Stimulated activated CD4-positive, alpha-beta T cell treated with anti-CD3 and anti-CD28 coated beads, Interleukin-4, amount 100 ng/mL, for 1 hour (primary cell): ENCODE measurements at places on chromosomes 6 and 20.

- DNase-seq, result no peak
Observed at GRCh38 chr20:17678295-17678694, 3.7 kb downstream of the RRBP1 start.

DNA sequence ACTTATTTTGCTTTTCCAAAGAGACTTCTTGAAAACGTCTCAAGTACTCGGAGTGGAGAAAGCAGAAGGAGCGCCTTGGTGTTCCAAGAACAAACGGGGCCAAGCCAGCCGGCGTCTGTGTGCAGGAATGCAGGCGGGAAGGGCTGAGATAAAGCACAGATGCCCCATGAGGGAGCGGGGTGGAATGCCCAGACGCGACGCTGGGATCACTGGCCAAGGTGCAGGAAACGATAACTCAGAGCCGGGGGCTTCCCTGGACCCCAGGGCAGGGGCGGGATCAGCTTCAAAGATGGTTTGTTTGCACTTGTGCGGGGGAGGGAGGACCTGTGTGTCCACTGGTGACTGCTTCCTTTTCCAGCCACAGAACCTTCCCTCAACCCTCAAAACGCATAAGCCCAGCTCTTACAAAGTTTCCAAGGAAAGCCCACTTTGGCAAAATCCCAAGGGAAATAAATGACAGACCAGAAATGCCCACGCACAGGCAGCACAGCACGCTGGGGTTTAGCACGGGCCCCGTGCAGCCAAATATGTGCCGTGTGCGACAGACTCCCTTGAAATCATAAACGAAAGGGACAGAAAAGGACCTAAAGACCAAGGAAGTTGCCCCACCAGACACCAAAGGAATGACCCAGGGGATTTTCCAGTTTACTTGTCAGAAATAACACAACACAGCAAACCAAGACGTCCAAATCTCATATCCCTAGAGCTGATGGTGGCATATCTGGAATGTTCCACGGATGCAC, 113.9 kb downstream of the NFATC2 start:
- DNase-seq, result no peak

- DNase-seq, result no peak
Observed at GRCh38 chr6:134009876-134010275, 42.5 kb downstream of the SLC2A12 start.

GRCh38 chr6:89925826-89926225, 31.6 kb downstream of the GJA10 start:
- DNase-seq, result no peak

DNA sequence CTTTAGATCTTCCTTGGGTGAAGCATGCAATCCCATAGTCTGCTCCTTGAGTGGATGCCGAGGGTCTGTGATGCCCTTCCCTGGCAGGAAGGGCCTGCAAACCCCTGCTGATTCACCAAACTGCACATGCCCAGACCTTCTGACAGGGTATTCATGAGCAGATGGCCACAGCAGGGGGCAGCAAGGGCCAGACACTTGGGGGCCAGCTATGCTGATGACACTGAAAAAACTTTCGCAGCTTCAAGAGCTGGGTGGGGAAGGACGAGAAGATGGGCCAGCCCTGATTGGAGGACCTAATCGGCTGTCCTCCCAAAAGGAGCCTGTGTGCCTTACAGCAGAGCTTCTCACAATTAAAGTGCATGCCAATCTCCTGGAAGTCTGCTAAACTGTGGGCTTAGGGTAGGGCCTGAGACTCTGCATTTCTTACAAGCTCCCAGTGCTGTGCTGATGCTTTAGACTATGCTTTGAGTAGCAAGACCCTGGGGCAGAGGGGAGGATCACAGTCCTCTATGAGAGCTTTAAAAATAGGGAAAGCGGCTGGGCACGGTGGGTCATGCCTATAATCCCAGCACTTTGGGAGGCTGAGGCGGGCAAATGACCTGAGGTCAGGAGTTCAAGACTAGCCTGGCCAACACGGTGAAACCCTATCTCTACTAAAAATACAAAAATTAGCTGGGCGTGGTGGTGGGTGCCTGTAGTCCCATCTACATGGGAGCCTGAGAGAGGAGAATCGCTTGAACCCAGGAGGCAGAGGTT, 15.2 kb upstream of the GDAP1L1 start:
- no peak for DNase-seq

- DNase-seq, result no peak
Observed at GRCh38 chr20:59629141-59630045, 25.1 kb downstream of the PHACTR3 start.

DNA sequence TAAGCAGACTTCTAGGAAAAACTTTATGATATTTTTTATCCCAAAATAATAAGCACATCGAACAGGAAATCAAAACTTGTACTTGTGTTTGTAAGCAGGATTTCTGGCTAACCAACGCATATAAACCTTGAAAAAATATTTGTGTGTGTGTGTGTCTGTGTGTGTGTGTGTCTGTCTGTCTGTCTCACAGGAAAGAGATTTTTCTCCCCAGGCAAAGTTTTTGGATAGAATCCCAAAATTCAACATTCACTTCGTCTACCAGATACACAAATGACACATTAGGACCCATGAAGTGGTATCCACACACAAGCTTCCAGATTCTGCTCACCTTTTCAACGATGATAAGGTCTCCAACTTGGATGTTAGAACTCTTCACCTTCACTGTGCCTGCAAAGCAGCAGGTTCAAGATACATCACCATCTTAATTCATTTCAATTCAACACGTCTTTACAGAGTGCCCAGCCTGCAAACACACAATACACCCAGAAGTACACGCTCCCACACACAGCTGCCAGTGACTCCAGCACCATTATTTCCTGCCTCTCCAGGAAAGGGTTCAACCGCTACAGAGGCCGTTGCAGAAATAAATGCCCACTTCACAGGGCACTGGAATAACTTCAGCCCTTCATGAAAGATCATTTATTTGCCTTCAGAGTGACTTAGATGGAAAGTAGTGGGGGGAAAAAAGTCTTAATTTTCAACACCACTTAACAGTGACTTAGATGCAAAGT, 70.9 kb downstream of the ATP9A start:
- DNase-seq, result no peak

DNA sequence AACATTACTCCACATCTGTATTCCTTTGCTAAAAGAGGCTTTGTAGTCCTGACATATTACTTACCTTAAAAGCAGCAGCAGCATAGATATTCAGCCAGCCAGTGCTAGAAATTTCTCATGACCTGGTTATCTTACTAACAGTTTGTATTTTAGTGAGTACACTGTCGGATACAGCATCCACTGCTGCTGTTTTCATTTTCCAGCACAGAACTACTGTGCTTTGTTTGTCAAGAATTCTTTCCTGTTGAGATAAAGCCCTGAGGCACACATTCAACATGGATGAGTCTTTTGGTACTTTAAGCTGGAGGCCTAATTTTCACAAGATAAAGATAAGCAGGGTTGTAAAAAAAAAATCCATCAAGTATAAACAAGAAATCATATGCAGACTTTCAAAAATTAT, 311.2 kb upstream of the OPRM1 start:
- no peak for DNase-seq

DNA sequence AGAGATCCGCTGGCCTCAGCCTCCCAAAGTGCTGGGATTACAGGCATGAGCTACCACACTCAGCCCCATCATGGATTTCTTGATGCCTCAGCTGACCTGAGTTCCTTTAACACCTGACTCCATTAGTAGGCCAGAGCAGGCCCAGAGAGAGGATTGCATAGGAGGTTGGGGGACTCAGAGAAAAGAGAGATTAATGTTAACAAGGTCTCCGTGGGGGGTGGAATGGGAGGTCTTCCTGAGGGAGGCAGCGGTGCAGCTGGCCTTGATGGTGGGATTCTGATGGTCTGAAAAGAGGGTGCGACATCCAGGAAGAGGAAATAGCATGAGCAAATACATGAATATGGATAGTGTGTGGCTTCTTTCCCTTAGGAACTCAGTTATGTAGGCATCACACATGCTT, 9.9 kb downstream of the SGK2 start:
- no peak for DNase-seq

DNA sequence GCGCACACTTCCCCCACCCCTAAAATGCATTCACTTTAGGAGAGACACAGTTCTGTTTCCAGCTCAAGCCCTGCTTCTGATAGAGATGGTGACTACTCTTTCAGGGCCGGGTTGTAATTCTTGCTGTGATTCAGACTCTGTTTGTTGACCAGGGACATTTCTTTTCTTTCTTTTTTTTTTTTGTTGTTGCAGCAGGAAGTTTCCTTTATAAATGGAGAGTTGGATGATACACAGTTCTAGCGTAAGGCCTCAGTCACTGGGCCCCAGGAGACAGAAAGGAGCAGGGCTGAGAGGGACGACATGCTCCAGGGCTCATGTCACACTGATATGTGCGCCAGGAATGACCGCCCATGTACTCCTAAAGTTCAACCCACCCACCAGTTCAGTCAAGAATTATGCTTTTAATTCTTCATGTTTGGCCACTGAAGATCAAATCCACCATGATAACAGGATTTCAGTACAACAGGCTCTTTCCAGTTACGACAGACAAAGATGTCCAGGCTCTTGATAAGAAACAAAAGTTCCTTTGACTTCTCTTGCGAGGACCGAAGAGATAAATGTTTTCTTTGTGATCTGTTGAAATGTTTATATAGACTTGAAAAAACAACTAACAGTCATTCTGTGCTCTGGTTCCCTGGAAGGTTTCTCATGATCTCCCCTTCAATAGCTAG, 142.5 kb downstream of the CD164 start:
- no peak for DNase-seq

DNA sequence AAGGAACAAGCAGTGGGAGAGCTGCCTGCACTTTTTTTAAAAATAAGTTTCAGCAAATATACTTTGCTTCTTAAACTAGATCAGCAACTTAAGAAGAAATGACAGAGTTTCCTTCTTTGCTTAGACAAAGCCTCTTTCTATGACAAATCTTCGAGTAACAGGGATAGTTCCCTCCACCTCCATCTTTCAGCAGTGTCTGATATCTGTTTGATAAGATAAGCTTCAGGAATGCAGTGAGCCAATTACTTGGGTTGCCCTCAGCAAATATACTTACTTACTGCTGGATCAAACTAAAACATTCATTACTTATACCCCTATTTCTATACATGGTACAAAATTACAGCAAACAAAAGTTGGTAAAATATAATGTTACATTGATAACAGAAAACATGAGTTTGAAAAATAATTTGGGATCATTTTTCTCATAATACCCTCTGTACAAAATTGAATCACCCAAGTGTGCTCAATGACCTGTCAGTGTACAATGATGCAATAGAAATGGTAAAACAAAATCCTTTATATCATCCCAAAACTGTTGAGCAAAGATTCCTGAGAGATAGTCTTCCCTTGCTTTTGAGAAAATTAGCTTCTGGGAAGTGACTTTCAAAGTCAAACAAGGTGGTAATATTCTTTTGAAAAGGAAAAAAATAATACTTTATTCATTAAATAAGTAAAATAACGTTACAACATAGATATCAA, 24.5 kb downstream of the FRK start:
- no peak for DNase-seq

DNA sequence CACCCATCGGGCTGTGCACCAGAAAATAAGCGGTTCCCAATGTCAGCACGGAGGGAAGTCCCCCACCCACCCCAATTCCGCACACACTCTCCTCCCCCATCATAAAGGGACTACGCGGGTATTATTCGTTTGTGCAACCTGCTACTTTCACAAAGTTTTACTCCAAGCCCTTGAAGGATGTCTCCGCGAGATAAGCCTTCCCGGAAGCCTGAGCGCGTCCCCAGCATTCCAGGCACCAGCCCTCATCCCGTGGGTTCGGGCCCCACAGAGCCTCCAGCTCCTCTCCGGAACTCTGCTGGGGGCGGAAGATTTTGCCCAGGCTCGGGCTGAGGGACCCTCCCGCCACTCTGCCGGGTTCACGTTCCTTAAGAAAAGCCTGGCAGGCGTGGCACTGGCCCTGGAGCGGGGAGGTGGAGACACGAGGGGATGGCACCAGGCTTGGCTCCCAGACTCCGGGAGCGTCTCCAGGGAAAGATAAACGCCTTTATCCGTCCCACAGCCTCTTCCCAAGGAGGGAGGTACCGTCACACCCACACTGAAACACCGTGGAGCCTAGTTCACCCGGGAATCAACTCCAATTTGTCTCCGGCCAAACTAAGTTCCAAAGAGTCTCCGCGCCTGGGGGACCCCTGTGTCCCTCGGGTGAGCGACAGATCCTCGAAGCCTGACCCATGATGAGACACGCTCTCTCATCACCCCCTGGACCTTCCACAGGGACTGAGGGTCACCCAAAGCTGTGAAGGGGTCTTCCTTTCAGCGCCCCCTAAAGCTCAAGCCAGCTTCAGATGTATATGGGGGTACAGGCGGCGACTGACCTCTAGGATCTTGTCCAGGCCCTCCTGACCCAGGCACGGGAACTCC, 934 bp downstream of the KCNK5 start:
- DNase-seq, result peak; percentile 53

GRCh38 chr20:23132930-23133559, 46.9 kb upstream of the CD93 start:
- no peak for DNase-seq

- no peak for DNase-seq
Observed at GRCh38 chr20:10634683-10635411, 39.0 kb downstream of the JAG1 start.

DNA sequence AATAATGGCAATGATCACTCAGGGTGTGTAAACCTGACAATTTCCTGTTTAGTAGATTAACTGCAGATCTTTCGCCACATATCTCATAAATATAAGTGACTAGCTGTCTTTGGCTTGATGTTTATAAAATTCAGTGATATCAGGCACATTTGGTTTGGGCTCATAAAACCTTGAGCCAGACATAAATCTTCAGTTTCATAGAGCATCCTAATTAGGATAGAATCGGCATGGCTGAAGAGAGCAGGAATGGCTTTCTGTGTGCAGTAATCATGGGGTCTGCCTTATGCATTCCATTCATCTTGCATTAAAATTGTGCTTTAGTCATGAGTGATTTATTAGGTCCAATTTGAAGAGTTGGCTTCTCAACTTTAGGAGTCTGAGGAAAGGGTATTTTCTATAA, 27.2 kb downstream of the AIG1 start:
- no peak for DNase-seq

DNA sequence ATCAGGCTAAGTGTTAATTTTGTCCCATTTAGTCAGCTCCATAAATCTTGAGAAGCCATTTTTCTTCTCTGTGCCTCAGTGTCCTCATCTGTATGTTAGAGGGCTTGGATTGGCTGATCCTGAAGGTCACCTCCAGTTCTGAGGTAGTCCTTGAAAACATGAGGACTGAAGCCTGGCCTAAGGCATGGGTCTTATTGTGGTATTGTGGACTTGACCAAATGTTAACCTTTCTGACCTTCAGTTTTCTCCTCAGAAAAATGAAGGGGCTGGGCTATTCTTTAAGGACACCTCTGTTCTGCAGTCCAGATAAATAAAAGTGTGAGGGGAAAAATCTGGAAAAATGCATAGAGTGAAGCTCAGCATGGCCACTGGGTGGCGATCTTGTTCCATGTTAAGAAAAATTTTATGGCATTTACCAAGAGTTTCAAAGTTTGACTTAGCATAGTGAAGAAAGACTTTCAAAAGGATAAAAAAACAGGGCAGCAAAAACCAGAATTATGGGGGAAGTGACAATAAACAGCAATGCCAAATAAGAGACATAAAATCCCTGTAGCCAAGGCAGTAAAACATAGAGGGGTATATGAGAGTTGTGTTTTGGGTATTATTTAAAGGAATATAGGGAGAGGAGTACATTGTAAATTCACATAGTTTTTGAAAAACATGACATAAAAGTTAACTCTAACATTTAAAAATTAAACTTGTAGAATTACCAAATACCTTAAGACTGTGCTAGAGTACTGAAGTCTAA, 13.2 kb upstream of the TFB1M start:
- DNase-seq, result peak; percentile 69
